ENCODE measurements at places on chromosomes 11 and 22. TPM values are rescaled to one million over a fixed set of nuclear protein-coding genes. Genes with fewer than 3 reads are reported as not detected.

EFCAB6 gene
- 0.62 TPM for total RNA-seq

MFRP gene
- total RNA-seq: not detected

RIMBP3C gene
- total RNA-seq: 0.18 TPM

LINC01488 gene
- total RNA-seq: 0.05 TPM

RIC8A gene
- 121 TPM for total RNA-seq

FAM180B gene
- total RNA-seq: not detected

SLC22A6 gene
- not detected for total RNA-seq

All from A549 treated with CORT108297 at 1 μM for 4 hours (cell line).